Inflammatory macrophage treated with lipopolysaccharide for 1 hour (primary cell): ENCODE measurements at places on chromosomes 3 and 15.
A peak's percentile ranks its signal among the peaks of the same experiment; 100 is the strongest.

GRCh38 chr3:104460477-104461406 lies 906.0 kb upstream of the ALCAM start:
- no peak for DNase-seq

- no peak for DNase-seq
Observed at GRCh38 chr3:183189641-183190040, 27.1 kb upstream of the LAMP3 start.

GRCh38 chr3:121648219-121648958 lies 12.3 kb downstream of the HCLS1 start:
- DNase-seq: no peak

- no peak for DNase-seq
Observed at GRCh38 chr15:50302581-50302980, 37.1 kb upstream of the HDC start.

- DNase-seq: no peak
Observed at GRCh38 chr15:69910514-69910913, 187.2 kb downstream of the TLE3 start.

DNA sequence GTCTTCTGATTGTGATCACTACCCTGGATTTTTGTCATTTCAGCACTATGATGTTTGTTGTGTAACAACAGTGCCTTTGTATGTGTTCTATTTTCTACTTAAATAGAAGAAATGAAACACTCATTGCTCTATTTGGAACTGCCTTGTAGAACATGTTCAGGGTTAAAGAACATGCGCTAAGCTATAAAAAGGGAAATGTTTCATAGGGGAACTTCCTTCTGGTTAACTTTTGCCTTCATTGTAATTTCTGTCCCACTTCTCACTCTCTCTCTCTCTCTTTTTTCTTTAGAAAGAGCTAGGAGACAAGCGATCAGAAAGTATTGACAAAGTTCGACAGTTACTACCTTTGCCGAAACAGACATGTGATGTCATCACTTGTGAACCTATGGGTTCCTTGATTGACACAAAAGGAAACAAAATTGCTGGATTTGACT lies at the start of gene P2RY12:
P2RY12 (minus strand) TSS at position 13 of the 434 bp plus-strand sequence. CDS start 45,908 bp downstream, outside the sequence.
- peak; percentile 83 for DNase-seq

DNA sequence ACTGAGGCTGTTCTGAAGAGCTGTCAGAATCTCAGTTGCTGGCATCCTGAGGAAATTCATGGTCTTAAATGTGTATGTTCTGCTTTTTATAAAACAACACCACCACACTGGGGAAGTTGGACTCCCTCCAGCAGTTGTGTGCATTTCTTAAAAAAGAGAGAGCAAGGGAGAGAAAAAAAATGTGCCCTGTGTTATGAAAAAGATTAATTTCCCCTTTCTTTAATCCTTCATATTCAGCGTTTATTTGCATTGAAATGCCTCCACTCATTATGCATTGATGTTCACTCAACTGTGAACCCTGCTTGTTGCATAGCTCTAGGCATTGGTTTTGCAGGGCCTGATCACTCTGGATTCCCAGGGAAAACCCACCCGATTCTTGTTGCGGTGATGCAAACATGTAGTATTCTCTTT lies 4.4 kb upstream of the ZNF609 start:
- peak; percentile 76 for DNase-seq

DNA sequence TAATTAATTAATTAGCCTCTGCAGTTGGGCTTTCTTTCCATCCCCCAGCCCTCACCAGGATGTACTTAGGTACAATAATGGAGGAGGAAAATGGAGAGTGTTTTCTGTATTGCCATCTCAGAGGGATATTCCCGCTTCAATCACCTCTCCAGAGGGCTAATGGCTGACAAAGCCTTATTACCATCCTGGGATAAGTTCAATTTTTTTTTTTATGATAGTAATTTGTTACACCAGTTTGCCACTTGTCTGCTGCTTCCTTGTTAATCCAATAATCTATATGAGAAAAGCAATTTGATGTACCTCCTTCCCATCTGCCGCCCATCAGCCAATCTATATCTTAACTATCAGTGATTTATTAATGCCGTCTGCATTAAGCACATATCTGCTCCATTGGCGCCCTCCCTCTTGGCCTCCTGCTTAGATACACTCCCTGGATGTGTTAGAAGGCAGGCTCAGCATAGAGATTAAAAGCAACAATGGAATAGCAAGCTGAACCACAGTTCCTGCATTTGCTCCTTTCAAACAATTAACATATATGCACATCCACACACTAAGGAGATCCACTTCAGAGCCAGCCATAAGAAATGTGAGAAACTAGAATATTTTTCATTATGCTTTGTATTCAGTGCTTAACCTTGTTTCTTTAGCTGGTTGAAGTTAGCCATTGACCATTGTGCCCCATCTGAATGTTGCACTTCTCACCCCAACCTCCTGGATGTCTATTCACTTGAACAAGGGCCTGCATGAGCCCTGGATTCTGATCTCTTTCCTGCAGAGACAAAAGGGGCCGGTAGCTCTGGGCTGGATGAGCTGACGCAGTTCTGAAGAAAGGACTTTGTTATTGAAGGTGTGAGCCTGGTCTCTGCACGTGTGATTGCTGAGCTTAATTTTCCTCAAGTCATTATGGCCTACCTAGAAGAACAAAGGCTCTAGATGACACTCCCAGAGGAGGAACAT lies 237.3 kb upstream of the GAP43 start:
- DNase-seq: no peak

- DNase-seq: no peak
Observed at GRCh38 chr15:89316504-89316903, 18.1 kb downstream of the POLG start.

DNA sequence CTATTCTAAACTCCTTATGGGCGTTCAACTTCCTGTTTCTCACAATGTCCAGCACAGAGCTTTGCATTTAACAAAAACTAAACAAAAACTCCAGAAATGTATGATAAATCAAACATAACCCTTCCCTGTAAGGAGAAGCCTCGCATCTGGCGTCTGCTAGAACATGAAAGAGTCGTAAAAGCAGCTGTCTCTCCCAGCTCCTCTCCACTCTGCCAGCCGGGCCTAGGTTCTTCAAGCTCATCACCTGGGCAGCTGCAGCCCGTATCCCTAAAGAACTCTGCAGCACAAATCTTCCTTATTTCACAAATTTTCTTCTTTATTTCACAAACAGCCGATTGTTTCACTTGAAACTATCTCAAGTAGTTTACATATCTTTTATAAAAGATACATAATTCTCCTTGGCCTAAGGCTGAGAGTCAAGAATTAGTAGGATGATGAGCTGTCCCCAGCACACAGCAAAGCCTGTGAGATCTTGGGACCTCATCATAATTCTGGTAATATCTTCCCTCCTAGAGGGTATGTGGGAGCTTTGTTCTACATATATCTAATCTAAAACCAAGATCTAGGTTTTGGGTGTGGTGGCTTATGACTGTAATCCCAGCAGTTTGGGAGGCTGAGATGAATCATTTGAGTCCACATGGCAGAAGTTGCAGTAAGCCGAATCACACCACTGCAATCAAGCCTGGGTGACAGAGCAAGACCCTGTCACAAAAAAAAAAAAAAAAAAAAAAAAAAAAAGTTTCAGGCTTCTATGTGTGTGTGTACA lies 35.3 kb downstream of the ANXA2 start:
- DNase-seq: peak; percentile 76

- no peak for DNase-seq
Observed at GRCh38 chr3:83956431-83956830, 1002.4 kb upstream of the CADM2 start.

DNA sequence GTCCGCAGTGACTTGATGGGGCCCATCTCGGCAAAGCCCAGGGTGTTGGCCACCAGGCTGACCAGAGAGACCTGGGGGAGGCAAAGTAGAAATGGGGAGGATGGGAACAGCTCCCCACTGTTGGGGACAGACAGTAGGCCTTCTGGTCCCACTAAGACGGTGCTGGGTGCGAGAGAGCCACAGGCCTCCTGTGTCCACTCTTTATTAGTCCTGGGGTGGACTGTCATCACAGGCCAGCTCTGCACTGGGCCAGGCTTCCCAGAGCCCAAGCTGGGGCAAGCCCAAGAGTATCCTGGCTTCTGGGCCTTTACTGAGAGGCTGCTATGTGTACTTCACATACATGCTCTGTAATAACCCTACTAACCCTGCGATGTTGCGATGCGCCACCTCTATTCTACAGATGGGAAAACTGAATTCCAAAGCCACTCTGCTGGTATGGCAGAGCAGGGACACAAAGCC lies 66.4 kb downstream of the EXOG start:
- DNase-seq: no peak

DNA sequence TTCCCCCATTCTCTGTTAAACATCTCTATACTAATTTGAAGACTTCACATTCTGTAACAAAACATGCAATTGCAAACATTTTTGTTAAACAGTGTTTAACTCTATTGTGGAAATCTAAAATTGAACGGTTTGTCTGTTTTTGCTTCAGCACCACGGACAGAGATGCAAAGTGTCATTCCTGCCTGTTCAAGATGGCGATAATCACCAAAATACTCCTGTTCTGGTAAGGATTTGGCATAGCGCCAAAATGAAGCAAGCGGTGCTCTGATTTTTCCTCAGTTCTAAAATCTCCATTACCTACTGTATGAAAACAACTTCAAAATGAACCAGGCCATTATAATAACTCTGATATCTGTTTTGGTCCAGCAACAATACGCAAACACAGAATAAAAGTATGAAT lies 129.7 kb upstream of the TUSC7 start:
- DNase-seq: no peak

GRCh38 chr3:57966829-57967228 lies 41.4 kb upstream of the FLNB start:
- no peak for DNase-seq

GRCh38 chr3:128492671-128493569 lies at the start of gene GATA2:
GATA2 (minus strand) TSS chr3:128493201; CDS start chr3:128487031, 6,170 bp downstream.
- no peak for DNase-seq

DNA sequence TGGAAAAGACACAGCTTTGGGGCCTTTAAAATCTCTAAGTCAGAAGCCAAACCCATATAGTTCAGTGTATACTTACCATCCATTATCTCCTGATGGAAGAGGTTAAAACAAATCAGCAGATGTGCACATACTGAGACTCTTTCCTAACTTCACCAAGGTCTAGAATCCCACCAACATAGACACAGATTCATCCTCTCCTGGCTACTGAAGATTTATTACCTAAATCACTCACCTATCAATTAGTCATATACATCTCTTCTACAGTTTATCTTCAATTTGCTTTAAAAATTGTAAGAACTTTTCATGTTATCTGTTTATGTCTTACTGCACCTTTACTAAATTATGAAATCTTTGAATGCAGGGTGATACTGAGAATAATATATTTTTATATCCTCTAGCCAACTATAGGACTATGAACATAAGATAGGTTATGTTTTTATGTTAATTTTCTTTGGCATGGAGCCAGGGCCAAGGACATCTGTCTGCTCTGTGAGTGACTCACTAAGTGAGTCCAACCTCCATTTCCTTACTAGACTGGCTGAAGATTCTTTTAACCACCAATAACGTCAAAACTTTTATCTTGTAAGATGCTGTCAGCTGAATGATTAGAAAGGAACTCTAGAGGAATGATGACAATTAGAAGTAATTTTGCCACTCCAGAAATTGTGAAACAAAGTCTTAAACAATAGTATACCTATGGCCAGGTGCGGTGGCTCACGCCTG lies 397.6 kb downstream of the FOXP1 start:
- DNase-seq: no peak

- no peak for DNase-seq
Observed at GRCh38 chr3:117192888-117193287, 483.3 kb downstream of the TUSC7 start.

- DNase-seq: no peak
Observed at GRCh38 chr3:186883686-186884058, 41.2 kb downstream of the ADIPOQ start.

DNA sequence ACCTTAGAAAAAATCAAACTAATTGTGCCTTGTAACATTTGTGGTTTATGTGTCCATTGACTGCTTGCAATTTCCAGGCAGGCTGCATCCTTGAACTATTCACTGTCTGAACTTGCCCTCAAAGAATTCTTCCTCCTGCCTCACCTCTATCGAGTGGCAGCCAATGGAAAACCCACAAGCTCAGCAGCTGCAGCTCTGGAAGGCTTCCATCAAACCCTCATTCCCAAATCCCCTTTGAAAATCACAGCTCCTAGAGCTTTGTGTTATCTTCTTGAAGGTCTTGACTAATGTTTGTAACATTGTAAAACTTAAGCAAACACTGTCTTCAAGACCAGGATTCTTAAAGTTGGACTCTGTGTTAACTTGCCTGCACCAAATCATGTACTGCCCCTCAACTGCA lies 81.1 kb downstream of the FILIP1L start:
- no peak for DNase-seq

GRCh38 chr3:101377209-101377608 lies 56.8 kb upstream of the IMPG2 start:
- no peak for DNase-seq

DNA sequence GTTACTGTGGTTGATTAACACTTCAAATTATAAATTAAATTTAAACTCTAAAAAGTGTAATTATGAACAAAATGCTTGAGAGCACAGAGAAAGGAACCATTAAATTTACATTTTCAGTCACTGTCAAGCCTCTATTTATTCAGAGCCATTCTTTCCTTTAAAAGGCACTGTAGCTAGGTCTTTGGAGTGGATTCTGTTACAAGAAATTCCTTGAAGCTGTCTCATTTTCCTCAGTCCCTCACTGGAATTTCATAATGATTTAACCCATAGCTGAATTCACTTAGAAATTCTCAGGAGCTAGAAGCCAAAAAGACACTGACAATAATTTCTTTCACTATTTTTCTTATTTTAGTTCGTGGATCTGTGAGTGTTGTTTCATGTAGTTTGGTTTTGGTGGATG lies 81.2 kb upstream of the TCF12 start:
- DNase-seq: no peak

DNA sequence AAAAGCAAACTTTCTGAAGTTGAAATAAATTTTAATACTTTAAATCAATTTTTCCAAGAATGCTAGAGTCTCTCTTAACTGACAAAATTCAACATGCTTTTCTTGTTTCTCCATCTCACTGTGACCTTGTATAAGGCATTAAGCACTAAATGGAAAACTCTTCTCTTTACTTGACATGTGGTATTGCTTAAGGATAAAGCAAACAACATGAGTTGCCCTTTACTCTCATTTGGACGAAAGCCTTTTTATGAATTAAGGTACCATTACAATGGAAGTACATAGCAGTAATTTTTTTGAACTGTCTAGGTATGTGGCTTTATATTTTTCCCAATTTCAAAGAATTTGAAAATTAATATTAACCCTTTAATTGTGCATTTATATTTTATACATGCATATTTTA lies 1.4 kb downstream of the STRIT1 start:
- DNase-seq: no peak

DNA sequence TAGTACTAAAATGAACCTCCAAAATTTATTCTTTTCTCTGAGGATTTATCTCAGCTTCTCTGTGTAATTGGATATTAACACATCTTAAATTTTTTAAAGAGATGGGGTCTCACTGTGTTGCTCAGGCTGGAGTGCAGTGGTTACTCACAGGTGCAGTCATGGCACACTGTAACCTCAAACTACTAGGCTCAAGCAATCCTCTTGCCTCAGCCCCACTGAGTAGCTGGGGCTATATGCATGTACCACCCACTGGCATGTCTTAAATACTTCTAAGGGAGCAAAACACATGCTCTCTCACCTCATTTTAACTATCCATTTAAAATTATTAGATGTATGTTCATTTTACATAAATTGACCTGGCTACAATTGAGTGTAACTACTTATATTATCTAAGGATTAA lies 11.3 kb upstream of the TMEM87A start:
- DNase-seq: no peak

GRCh38 chr3:39125841-39126500 lies 18.5 kb downstream of the TTC21A start:
- no peak for DNase-seq

GRCh38 chr15:80893777-80894176 lies 95.8 kb downstream of the MESD start:
- no peak for DNase-seq

GRCh38 chr15:88894348-88894818 lies 961 bp downstream of the HAPLN3 start:
- DNase-seq: no peak
